Fibroblast of upper back skin (primary cell): ENCODE measurements at places on chromosomes 3 and 15.

DNA sequence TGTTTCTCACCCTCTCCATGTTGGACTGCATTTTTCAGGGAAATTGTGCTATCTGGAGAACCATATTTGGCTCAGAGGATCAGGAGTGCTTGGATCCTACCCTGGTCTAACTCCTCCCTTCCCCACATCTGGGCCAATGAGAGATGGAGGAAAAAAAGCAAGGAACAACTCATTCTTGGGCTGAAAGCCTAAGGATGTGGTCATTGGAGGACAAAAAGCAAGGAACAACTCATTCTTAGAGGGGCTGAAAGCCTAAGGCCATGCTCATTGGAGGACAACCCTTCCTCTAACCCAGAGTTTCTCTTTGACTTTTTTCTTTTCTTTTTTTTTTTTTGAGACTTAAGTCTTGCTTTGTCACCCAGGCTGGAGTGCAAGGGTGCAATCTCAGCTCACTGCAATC is 48.6 kb upstream of the CHRNB4 start:
- no peak for DNase-seq

DNA sequence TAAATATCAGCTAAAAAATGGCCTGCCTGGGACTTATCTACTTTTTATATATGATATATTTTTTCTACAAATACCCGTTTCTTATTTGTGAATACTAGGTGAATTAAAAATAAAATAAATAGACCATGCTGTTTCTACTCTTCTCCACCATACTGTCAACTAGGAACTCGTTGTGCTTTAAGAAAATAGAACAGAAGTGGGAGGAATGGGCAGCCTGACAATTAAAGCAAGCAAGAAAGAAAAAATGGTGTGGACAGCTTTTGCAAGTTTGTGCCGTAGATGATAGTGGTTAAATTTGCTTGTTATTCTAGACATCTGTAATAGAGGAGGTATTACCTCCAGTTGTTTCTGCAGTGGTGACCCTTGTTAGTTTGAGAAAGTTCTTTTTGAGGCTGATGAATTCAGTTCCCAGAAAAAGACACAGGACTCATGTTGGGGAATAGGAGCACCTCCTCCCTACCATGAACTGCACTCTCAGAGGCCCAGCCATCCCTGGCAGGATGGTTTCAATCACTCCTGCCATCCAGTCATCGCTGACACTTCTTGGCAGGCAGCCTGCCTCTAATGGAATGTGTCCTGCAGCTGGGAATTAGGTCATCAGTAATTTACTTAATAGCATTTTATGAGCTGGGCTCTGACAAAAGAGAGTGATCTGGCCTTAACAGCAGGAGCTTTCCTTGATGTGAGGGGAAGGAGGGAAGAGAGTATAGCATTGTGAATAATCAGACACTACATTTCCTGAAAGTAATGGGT is 105.0 kb upstream of the GAP43 start:
- peak; percentile 96 for DNase-seq

GRCh38 chr15:69881766-69882165 is 216.0 kb downstream of the TLE3 start:
- DNase-seq = no peak

GRCh38 chr3:89947337-89947954 is 840.0 kb downstream of the EPHA3 start:
- no peak for DNase-seq

DNA sequence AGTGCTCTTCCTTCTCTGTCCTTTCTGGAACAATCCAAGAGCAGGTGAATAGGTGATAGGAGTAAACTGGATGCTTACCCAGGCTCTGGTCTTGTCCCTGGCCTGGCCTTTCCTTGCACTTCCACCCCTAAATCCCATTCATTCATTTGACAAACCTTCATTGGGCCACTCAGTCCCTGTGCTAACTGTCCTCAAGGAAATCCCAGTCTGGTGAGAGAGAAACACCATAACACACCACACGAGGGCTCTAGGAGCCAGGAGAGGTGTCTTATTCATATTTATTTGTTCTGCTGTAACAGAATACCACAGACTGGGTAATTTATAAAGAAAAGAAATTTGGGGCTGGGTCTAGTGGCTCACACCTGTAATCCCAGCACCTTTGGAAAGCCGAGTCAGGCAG is 22.8 kb downstream of the EFCC1 start:
- no peak for DNase-seq

DNA sequence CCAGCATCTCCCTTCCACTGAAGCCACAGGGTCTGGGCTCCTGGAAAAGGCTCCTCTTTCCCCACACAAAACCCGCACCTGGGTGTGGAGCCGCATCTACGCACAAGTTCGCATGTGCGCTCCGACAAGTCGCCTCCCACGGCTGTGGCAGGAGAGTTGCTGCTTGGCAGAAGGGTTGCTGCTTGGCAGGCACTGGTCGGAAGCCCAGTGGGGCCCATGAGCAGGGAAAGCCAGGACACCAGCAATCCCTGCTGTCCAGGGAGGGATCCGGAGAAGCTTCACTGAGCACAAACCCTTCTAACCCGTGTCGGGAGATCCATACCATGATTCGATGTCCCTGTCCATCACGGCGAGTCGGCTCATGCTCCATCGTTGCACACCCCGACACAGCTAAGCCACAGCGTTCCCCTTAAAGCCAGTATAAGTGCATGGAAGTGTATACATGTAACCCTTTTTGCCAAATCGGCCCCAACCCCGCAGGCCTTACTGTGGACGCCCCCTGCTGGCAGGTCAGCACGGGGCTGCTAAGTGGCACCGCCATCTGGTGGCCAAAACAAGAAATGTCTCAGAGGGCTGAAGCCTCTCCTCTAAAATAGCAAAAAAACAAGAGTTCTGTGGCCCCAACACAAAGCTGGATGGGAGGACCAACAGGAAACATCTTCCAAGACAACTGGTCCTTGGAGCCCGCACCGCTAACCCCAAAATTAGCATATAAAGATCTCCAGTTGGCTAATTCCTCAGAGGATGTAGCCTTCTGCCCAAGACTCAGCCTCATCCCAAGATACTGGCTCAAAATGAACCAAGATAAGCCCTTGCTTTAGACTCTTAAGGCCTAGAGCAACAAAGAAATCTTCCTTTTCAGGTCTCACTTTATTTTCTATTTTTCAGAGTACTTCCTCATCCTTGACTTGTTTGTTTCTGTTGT is 8.3 kb downstream of the ANKRD63 start:
- DNase-seq = peak; percentile 73

DNA sequence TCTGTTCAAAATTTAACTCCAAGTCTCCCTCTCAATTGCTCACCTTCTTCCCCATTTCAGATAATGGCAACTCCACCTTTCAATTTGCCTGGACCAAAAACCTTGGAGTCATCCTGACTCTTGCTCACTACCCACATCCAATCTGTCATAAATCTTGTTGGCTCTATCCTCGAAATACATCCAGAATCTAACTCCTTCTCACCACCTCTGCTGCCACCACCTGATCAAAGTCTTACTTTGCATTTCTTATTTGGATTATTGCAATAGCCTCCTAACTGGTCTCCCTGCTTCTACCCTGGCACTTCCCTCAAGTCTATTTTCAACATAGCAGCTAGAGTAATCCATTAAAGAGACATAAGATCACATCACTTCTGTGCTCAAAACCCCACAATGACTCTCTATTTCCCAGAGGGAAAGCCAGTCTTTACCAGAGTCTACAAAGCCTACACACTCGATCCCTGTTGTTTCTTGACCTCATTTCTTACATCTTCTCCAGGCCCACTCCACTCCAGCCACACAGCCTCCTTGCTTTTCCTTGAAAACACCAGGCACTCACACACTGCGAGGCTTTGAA is 86.6 kb downstream of the GPR156 start:
- peak; percentile 54 for DNase-seq

GRCh38 chr3:15309662-15310335 is 22.6 kb downstream of the SH3BP5 start:
- DNase-seq = peak; percentile 68

GRCh38 chr15:95363646-95364045 is 966.9 kb upstream of the NR2F2 start:
- DNase-seq = no peak

DNA sequence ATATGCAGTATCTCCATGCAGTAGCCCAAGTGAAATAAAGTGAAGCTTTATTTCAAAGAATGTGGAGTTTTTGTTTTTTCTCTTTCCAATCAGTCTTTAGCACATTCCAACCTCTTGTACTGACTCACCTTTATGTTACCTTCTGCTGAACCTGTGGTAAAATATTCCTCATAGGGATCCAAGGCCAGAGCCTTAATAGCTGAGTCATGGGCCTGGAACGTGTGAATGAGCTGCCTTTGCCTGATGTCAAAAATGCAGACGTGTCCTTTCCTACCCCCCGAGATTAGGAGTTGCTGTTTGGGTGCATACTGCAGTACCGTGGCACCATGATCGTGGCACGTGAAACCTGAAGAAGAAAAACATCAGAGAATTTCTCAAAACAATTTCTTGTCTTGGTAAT is 108.5 kb downstream of the GLDN start:
- peak; percentile 39 for DNase-seq

DNA sequence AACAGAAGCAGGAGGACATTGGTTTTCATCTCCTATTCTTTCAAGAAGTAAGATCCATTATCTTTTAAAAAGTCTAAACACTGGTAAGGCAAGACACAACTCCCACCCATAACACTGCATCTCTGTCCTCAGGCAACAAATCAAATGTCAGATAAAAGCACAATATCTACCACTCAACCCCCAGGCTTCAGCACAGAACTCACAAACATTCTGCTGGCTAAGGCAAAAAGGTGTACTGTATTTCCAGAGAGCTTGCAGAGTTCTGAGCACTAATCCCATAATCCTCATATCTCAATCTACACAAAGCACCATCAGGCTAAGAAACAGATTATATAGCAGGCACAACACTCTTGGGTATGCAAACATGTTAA is 20.9 kb downstream of the RAF1 start:
- no peak for DNase-seq

DNA sequence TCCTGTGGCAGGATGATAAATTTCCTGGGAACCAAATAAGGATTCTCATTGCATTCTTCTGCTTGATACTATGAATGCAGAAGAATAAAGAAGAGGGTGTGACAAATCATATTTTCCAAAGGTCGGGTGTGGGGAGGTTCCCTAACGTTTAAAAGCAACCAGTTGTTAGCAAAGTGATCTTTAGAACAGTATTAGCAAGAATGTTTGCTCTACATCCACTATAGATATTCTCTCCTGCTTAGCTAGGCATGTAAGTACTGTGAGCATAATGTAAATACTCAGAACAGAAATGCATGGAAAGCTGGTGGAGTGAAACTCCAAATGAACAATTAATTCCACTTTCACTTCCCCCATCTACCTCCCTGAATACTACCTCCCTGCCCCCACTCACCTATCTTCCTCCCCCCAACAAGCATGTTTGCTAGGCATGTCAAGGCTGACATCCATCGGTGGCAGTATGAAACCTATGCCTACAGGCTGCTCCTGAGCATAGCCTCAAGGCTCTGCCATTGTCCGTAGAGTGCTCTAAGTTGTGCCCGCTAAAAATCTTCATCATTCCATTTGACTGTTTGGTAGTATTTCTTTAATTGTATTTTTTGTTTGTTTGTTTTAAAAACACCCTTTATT is 329.7 kb downstream of the TIGIT start:
- DNase-seq = no peak

- DNase-seq = no peak
Observed at GRCh38 chr3:7695049-7695448, 806.6 kb upstream of the LMCD1 start.

DNA sequence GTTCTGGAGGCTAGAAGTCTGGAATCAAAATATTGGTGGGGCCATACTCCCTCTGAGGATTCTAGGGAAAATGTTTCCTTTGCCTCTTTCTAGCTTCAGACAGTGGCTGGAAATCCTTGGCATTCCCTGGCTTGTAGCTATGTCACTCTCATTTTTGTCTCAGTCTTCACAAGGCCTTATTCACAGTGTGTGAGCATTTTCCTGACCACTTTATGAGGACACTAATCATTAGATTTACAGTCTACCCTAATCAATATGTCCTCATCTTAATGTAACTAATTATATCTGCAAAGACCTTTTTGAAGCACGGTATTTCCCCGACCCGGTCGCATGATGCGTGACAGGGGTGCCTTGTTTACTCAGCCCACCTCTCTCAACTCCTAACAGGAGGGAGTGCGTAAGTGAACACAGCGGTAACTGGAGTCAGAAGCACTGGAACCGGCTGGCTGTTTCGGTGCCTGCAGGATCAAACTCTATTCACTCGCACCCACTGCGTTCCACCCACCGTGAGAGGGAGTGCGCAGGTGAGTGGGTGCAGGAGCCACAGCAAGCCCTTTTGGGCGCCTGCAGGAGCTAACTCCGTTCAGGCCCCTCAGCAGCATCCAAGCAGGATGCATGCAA is 155.0 kb downstream of the EPHA3 start:
- no peak for DNase-seq

- no peak for DNase-seq
Observed at GRCh38 chr15:26729030-26729429, 43.8 kb downstream of the GABRB3 start.

- DNase-seq = no peak
Observed at GRCh38 chr3:196883361-196883760, 15.6 kb downstream of the SENP5 start.

DNA sequence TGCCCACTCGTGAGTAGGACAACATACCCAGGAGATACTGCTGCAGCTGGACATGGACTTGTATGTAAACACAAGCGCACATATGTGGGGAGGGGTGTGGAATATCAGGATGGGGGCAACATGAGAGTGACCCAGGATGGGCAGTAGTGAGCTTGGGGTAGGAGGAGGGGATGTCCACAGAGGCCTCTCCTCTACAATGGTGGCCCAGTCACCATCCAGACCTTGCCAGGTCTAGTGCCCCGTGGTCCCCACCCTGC is 266 bp upstream of the ZBTB47 start:
- no peak for DNase-seq

DNA sequence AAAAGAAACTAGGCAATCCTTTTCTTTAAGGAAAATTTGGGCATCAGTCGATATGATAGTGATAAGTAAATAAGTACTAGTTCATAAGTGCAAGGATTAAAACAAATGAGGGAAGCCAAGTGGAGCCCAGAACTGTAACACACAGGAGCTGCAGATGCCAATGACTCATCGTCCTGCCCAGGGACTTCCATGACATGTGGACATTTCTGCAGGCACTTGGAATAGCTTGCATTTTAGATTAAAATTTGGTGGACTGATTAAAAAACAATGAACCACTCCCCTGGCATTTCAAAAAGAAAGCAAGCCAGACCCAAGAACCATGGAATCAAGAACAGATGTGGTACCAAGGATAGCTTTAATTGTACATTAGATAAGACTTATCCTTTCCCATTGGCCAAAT is 2.9 kb downstream of the SAMD7 start:
- DNase-seq = peak; percentile 5

- DNase-seq = no peak
Observed at GRCh38 chr15:68414206-68414555, 17.8 kb downstream of the ITGA11 start.

DNA sequence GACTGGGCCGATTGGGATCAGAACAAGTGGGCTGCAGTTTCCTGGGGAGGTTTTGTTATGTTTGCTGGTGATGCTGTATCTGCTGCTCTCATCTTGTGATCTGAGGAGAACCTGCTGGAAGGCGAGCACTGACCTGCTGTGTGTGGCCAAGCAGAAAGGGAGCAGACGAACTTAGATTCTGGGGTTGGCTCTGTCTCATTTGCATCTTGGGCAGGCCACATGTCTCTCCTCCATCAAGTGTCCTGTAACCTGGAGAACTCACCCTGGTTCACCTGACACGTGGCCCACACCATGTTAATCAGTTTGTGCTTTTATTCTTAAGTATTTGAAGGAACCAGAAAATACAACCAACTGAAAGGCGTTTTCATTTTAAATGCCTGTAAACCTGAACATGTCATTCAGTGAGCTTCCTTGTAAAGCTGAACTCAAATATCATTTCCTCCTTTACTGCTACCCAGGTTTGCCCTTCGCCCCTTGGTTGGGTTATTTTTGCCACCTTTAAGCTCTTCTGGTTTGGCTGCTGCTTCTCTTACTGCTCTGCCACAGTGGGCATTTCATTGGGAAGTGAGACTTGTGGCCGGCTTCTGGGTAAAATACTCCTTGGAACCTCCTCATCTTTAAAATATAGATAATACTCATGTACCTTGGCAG is 33.5 kb upstream of the TRAK1 start:
- no peak for DNase-seq
